ENCODE measurements at places on chromosomes 1 and 21.

- no peak for DNase-seq
These were observed 1144.1 kb upstream of the ADGRL2 start for GRCh38 chr1:80656641-80657040.

- DNase-seq: peak; percentile 62
These were observed 49.6 kb downstream of the MTR start for GRCh38 chr1:236844499-236845271.

GRCh38 chr1:45629035-45629434, 5.2 kb upstream of the CCDC17 start:
- no peak for DNase-seq

DNA sequence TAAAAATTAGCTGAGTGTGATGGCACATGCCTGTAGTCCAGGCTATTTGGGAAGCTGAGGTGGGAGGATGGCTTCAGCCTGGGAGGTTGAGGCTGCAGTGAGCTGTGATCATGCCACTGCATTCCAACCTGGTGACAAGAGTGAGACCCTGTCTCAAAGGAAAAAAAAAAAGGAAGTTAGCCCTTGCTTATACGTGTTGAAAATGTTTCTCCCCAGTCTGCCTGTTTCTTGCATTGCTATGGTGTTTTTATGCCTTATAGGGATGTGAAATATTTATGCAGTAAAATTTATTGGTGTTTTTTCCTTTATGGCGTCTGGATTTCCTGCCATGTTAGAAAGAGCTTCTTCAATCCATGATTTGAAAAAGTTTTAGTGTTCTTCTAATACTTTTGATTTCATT, 3.6 kb upstream of the RERE start:
- no peak for DNase-seq

DNA sequence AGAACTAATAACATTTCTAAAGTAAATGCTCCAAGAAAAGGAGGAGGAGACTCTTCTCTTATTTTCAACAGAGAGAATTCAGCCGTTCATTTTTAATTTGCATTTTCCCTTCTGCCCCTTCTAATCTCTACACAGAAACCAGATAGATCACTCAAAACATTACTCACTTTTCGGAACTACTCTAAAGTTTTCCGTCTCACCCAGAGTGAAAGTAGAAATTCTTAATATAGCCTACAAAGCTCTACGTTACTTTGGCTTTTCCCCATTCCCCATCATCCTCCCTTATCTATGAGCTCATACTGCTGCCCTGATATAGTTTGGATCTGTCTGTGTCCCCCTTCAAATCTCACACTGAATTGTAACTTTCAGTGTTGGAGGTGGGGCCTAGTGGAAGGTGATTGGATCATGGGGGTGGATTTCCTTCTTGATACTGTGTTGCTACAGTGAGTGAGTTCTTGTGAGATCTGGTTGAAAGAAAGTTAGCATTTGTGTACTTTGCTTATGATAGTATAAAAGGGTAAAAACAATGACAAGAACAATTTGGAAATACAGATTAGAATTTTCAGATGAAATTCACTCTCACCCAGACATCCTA, 188.2 kb downstream of the AMY1C start:
- DNase-seq: no peak

Data from AG10803 (cell line).